Stimulated activated CD4-positive, alpha-beta T cell treated with anti-CD3 and anti-CD28 coated beads, Interleukin-15, amount 100 ng/mL, for 24 hours (primary cell): ENCODE measurements at places on chromosomes 1 and 21.

DNA sequence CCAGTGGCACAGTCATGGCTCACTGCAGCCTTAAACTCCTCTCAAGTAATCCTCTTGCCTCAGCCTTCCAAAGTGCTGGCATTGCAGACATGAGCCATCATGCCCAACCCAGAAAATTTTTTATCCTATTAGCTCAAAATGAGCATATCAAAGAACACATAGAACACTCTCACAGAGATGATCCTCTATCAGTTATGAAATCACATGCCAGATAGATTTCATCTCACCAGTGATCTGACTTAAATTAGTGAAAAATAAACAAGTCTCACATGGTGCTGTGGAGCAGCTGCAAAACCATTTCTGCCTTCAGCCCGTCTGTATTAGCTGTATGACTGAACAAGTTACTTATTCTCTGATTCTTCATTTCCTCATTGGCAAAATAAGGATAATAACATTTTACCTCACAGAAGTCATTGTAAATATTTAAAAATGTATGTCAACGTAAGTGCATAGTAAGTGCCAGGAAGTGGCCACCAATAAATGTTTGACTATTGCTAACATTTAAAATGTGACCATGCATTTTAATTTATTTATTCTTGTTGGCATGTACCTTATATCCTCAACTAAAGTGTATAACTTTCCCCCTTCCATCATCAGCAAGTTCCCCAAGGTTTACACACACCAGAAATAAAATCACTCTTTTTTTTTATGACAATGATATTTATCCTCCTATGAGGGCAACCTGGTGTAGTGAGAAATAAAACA, 29.0 kb upstream of the SLC19A2 start:
- no peak for DNase-seq

GRCh38 chr1:166418344-166418933, 251.6 kb upstream of the FAM78B start:
- DNase-seq: no peak

- DNase-seq: no peak
Observed at GRCh38 chr21:28089599-28090441, 902.9 kb downstream of the LTN1 start.

DNA sequence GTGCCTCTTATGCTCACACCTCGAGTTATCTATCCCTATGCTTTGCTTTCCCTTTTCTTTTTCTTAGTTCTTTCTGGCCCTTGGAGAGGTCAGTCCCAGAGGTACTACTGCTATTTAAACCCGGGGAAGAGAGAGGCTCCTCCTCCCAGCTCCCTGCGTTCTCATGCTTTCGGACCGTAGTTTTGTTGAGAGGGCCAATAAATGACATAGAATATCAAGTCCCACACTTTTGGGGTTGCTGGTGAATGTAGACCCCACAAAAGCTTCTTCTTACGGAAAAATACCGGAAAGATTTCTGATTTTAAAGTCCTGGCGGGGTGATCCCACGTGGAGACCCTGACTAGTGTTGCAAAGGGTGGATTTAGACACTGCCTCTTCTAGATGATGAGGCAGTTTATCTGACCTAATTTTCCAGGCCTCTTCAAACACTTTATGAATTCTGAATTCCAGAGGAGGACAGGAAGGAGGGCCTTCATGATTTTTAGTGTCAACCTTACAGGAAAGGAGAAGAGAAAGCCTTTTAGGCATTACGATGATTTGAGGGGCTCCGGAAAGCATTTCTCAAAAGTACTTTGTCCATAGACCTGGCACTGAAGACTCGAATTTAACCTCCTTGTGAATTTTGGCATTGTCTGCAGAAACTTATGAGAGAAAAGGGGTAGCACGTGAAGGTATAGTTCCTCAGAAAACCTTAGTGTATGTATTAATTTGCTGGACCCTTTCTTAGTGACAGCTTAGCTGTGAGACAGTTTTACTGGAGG, 694 bp downstream of the TMEM167B start:
- peak; percentile 54 for DNase-seq

GRCh38 chr1:1206376-1206965, at the start of gene TNFRSF18:
Gene TNFRSF18 (minus strand): TSS chr1:1206592. CDS start chr1:1206571, 21 bp downstream.
- DNase-seq: peak; percentile 77

DNA sequence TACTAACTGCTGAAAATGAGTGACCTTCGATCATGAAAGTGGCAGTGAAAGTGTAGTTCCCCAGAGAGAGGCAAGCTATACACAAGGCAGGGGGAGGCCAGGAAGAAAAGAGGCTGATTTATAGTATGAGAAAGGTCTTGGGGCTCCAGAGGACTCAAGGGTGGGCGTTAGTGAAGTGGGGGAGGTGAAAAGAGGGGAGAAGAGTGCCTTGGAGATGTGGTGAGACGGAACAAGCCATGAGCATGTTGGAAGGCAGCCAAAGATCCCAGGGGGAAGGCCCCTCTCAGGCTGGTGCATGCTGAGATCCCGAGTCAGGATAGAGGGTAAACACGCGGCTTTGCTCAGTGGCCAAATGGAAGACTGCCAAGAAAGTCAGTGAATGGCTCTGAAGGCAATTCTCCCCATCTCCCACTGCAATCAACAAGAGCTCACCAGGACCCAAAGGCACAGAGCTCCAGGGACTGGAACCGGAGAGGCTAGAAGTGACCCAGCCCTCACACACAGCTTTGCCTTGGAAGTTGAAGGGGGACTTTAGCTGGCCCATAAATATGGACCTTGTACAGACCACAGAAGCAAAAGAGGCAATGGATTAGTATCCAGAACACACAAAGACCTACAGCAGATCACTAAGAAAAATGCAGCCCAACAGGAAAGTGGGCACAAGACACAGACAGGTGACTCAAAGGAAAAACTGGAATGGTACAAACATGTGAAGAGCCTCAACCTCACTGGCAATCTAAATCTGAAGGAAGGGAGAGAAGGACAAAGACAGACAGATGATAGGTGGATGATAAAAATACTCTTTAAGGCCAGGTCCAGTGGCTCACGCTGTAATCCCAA, 49.6 kb downstream of the HSF2BP start:
- no peak for DNase-seq

- no peak for DNase-seq
Observed at GRCh38 chr1:6143395-6143794, 36.7 kb downstream of the CHD5 start.

DNA sequence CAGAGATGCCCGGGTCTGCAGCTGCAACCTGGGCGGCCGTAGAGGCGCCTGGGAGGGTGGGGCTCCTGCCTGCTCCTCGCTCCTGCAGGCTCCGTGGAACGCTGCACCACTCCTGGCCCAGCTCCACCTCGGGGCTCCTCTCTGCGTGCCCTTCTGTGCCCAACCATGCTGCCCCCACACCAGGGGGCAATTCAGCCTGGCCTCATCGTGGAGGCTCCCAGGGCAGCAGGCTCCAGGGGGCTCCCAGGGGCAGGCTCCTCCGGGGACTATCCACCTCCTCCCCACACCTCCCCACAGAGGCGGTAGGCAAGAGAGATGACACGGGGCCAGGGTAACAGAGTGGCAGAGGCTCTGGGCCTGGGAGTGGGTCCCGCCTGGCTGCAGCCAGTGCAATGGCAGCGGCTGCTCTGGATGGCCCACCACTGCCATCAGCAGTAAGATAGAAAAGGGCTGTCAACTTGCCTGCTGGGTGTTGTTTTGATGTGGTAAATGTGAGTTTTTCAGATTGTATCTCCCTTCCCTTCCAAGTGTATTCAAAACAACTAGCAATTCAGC, 22.4 kb upstream of the LRRC8C start:
- peak; percentile 52 for DNase-seq

DNA sequence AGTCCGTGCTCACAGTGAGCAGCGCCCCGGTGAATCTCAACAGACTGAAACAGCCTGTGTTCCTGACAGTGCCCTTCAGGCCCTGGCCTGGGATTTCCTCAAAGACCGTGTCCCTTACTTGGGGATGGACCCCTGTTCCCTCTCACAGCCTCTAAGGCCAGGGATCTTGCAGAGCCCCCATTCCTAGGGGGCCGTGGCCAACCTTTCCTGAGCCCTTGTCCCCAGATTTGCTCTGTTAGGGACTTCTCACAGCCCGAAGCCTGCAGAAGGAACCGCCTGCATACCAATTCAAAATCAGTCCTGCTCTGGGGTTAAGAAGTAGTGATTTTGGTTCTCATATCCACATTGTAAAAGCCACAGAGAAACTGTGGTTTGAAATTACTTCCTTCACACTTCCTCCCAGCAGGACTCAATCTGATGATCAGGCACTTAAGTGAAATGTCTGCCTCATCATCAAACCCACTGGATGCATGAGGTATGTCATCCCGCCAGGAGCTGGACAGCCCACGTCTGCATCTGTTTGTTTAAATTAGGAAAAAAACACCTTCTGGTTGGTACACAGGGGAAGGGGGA, 14.9 kb downstream of the ABCA4 start:
- DNase-seq: no peak

DNA sequence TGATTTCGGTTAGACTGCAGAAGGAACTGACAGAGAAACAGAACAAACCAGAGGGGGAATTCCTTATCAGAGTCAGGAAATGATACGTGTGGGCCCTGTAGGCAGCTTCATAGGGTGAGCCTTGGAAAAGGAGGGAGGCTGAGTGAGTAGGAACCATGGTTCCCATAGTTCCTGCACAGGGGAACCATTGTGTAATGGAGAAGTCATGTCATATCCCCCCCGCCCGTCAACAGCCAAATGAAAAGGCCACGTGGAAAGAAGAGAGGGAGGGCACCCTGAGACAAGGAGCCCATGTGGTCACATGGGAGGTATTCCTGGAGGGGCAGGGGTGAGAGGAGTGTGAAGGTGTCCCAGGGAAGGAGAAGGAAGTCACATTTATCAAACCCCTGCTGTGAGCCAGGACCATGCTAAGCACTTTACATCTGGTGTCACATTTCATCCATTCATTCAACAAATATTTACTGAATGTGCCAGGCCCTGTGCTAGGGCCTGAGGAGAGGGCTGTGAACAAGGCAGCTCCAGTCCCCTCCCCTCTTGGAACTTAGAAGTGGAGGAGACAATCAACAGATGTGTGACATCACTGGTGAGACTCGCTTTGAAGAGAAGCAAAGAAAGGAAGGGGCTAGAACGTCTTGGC, 15.7 kb upstream of the FGR start:
- no peak for DNase-seq

DNA sequence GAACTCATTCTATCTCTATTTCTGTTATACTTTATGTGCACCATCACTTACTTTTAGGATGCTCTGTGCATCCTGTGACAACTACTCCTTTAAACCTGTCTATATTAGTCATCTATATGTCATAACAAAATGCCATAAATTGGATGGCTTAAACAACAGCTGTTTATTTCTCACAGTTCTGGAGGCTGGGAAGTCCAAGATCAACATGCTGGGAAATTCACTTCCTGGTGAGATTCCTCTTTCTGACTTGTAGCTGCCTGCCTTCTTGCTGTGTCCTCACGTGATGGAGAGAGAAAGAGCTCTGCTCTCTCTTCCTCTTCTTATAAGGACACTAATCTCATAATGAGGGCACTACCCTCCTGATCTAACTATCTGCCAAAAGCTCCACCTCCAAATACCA, 62.3 kb upstream of the RCOR3 start:
- DNase-seq: no peak

DNA sequence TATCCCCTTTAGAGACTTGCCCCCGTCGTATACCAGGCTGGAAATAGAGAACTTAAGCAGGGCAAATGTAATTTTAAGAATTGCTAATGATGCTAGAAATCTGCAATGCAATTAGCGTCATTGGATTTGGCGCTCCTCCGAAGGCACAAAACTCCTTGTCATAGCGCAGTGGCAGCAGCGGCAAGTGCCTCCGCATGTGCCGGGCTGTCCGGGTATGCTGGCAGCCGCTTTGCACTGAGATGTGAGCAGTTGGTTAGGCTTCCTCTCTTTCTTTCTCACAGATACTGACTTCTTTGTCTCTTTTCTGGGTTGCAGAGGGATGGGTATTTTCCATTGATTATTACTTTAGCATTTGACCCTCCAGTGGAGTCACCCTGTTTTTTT, 193.4 kb upstream of the LMO4 start:
- no peak for DNase-seq

DNA sequence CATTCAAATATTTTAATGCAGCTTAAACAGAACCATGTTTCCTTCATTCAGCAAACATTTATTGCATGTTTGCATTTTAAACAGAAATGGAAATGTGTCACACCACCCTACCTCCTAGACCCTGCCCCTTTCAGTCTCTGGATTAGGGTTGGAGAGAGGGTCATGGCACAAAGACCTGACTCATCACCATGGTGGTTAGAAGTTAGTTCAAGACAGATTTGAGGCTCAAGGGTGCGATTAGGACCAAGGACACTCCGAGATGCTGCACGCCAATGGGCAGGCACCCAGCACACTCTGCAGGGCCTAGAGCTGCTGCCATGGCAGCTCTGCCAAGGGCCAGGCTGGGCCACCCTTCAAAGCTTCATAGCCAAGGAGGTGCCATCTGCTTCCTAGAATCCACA, 86.9 kb downstream of the NAV1 start:
- no peak for DNase-seq
